ENCODE measurements at places on chromosomes 6 and 20. TPM values are rescaled to one million over a fixed set of nuclear protein-coding genes. Genes with fewer than 3 reads are reported as not detected.

GRCh38 chr6:81937296-81937937, 184.9 kb upstream of the TENT5A start:
- DNase-seq, result no peak

GRCh38 chr6:56958481-56958880, 3.6 kb downstream of the BEND6 start:
- DNase-seq, result no peak

GRCh38 chr6:119526561-119527230, 177.1 kb upstream of the MAN1A1 start:
- no peak for DNase-seq

- DNase-seq, result no peak
Observed at GRCh38 chr6:107653183-107653580, 163.3 kb downstream of the SOBP start.

DNA sequence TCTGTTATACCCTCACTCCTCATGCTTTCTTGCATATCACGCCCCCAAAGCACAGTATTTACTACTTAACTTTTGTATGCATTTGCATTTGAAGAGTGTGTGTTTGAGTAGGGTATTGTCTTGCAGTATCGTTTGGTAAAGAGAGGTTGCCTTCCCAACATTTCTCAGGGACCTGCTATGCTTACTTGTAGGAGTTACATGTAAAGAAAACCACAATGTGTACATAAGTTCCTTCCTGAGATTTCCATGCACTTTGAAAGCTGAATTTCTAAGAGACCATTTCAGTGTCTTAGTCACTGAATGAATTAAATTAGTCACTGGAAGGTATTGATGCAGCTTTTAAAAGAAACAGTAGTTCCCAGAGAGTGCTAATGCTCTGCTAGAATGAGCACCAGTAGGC, 159.3 kb upstream of the LAMA2 start:
- no peak for DNase-seq

GRCh38 chr6:160178271-160178670, 56.7 kb downstream of the SLC22A1 start:
- no peak for DNase-seq

- DNase-seq, result no peak
Observed at GRCh38 chr6:53239526-53239925, 90.9 kb upstream of the GCM1 start.

DNA sequence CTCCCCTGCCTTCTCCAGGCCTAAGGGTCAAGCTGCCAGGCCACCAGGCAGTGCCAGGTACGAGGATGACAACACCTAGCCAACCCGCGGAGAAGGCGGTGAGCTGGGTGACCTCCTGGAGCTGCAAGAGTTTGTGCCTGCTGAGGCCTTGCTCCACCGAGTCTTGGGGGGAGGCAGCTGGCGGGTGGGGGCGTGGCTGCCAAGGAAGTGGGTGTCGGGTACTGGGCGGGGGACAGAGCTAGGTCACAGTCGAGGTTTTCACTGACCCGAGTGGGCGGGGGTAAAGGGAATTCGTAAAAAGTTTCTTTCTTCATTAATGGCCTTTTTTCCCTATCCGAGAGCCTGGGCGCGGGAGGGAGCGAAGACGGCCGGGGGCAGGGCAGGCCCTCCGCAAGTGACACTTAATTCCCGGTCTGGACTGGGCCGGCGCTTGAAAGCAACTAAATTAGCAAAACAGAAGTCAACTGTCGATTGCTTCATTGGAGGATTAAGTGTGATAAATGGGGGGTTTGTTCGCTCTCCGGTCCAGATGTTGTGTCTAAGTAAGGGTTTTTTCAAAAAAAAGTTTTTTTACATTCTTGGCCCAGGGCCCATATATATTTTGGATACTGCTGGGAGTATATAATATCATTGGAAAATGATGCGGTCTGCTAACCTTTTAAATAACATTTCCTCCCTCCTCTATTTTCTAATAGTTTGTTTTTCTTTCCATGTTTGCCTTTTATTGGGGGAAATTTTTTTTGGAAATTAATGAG, 43.1 kb upstream of the FOXP4 start:
- DNase-seq, result peak; percentile 36

DNA sequence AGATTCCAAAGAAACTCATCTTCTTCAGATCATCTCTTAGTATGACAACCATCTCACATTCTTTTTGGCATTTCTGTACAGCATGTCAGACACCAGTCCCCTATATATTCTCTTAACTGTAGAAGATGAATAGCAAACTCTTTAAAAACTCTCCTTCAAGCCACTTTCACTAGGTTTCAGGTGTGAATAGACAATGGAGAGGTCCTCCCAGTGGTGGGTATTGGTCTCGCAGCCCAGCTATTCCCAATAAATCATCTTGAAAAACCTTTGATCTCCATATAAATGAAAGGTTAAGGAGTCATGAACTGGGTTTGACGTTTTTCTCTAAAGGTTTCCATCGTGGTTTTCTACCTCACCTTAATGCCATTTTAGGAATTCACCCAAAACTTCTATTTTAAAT, 180.0 kb downstream of the GJA1 start:
- DNase-seq, result no peak

DNA sequence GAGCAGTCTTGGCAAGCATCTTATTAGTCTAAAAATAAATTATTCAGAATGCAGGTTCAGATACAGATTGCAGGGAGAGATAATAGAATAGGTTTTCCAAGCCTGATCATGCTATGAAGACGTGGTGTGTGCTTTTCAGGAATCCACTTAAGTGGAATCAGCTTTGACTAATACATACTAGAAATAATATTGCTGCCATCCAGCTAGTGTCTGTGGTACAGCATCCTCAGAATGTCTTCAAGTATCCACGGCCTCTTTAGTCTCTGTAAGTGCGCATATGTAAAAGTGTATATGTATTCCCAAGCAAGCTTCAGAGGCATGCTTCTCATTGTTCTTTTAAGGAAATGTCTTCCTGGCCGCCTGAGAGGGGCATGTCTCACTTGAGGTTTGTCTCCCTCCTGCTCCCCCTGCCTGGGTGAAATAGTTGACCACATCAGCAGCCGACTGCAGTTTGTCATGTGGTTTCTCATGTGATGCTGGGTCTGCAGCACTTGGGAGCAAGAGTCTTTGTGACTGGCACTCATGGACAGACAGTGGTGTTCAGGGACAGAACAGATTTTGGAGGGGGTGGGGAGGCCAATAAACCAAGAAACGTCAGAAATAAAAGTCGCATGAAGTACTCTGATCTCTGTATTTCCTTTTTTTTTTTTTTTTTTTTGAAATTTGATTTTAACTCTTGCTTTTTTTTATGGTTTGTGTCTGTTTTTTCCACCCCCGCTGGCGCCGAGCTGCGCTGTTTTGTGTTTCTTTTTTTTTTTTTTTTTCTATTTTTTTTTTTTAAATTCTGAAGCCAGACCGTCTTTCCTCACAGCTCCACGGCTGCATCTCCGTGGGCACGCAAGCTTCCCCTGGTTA, 150.8 kb downstream of the PRL start:
- no peak for DNase-seq

- no peak for DNase-seq
Observed at GRCh38 chr6:68651011-68651985, 16.2 kb downstream of the ADGRB3 start.

MANEA gene
- total RNA-seq, result 8.7 TPM

FOXF2 gene
- total RNA-seq, result not detected

DNA sequence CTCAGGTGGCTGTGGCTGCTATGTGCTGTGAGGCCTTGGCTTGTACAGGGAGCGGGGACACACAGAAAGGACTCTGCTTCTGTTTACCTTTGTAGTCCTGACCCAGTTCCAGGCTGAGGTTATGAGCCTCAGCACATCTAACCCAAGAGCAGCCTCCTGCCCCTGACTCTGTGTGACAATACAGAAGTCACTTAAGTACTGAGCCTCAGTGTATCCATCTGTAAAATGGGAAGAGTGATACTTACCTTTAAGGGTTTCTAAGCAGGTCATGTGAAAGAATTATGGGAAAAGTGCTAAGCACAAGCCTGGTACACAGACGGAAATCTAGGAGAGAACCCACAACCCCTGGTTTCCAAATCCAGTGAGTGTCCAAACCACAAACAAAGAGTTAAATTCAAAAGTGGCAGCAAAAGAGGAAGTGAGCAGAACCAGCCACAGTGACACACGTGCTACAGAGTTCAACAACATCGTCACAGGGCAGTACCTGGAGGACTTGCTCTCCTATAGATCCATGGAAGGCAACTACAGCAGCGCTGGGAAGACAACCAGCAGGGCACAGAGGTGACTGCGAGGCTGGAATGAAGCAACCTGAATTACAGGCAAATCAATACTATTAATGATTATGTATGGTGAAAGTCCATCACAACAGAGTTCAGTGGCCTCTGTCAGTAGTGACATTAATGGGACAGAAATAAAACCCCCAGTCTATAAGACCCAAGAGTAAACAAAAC, 12.5 kb downstream of the TRIM26 start:
- DNase-seq, result peak; percentile 79

RSPO3 gene
- not detected for total RNA-seq

MAFB gene
- total RNA-seq, result 1.8 TPM

DNA sequence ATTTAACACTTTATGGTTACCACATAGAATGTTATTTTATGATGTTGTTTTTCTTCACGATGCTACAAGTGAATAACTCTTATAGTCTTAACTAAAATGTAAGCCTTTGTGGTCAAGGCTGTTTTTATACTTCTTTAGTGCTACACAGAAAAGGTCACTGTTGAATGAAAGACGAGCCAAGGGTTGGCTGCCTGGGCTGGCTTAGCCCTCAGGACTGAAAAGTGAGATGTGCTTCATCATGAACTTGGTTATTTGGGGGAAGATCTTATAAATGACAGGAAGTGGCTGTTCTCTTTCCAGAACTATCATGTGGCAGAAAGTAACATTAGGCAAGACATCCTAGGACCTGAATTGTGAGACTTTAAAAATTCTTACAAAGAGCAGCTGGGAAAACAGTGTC, 404.0 kb downstream of the BTBD3 start:
- no peak for DNase-seq

DNA sequence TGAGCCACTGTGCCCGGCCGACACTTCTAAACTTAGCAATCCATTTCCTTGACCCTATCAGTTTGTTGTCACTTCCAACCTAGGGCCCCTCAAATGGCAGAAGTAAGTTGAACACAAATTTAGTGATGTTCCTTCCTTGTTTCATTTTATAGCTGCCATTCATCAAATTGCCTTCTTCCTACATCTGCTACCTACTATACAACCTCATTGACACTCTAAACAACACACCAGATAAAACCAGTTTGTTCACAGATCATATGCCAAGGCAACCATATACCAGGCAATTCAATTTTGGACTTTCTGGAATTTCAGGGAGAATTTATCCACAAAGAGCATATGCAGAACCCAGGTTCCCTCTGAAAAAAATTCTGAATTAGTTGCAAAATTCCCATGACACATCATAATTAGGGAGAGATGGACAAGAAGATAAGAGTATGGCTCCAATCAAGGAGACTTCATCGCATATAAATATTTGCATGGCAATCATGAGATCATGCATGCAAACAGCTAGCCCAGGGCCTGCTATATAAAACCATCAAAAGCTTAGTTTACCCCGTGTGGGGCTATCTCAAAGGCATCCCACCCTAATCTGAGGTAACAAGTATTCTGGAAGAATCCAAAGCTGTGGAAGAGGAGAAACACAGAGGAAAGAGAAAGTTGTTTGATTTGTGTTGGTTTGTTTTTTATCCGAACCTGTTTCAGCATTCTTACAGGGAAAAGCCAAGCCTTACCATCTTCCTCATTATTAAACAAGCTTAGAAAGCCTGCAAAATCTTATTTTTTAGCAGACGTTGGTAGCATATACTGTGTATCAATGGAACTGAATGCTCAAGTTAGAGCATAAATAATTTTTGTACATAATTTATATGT, 132.8 kb upstream of the TNFAIP3 start:
- no peak for DNase-seq

- no peak for DNase-seq
Observed at GRCh38 chr6:41697861-41698781, 37.3 kb downstream of the TFEB start.

DNA sequence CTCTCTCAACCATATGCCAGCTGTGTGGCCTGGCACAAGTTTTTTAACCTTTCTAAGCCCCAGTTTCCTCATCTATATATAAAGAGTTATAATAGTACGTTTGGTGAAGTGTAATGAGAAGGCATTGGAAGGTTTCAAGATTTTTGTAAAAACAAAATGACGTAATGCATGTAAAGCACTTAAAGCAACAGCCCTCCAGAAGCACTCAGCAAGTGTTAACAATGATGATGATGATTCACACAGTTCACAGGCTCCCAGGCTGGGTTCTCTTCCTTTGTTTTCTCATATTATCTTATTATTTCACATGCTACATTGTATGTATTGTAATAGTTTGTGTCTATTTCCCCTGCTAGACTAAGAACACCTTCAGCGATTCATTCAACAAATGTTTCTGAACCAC, 6.2 kb downstream of the CEP250 start:
- no peak for DNase-seq

DNA sequence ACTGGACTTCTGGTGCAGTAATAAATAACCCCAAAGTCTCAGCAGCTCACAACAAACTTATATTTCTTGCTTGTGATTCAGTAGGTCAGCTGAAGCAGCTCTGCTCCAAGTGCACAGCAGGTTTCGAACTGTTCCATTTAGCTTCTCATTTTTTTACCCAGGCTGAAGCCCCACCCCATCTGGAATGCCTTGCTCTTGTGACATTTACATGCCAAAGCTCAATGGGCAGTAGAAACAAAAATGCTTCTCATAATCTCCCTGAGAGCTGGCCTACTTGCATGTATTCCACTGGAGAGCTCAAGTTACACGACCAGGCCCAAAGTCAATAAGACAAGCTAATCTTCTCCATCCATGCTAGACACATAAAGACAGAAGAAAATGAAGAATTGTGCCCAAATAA, 165.2 kb downstream of the HAO1 start:
- DNase-seq, result no peak

GRCh38 chr20:25077610-25078169, 4.3 kb downstream of the VSX1 start:
- DNase-seq, result no peak

DNA sequence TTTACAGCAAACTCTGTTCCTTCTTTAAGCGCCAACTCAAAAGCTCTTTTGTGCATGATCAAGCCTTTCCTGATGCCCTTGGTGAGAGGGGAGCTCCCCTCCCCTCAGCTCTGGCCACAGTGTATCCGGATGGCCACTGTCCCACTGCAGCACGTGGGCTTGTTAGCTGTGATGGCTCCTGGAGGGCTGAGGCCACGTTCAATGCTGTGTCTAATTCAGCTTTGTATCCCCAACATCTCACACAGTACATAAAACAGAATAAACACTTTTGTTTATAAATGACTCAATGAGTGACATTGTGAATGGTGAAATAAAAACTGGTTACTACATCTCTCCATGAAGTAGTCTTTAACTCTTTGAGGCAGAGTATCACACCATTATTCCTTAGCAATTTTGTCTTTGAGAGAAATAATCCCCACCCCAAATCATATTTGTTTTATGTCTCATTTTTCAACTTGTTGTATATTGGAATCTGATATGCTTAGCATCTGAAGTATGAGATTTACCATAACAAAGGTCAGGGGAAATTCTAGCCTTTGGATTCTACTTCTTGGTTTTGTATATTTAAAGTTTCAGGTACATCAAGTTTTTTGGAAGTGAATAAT, 44.5 kb downstream of the EDN1 start:
- DNase-seq, result no peak
